ENCODE measurements at places on chromosomes 1 and 21. TPM values are rescaled to one million over a fixed set of nuclear protein-coding genes. Genes with fewer than 3 reads are reported as not detected.

GRCh38 chr1:96968983-96969382, 247.4 kb downstream of the PTBP2 start:
- peaks cover 8% of the 10 kb centered on the region for H3K4me1 ChIP-seq
- H3K4me3 ChIP-seq: no peak overlapping the region
- H3K27ac ChIP-seq: no peak overlapping the region
- no peaks in the 10 kb centered on the region for H3K27me3 ChIP-seq
- no peaks in the 10 kb centered on the region for H3K36me3 ChIP-seq

- H3K4me1 ChIP-seq: peaks cover 7% of the 10 kb centered on the region
- no peak for DNase-seq
- H3K36me3 ChIP-seq: no peaks in the 10 kb centered on the region
- peak overlapping the region; percentile 8 for H3K27ac ChIP-seq
Measured at GRCh38 chr1:185535621-185536020, 198.6 kb upstream of the HMCN1 start.

Gene COA6
- 114 TPM for total RNA-seq

GRCh38 chr1:169941982-169942830, 48.5 kb upstream of the SCYL3 start:
- peak overlapping the region; percentile 44 for H3K27ac ChIP-seq
- peaks cover 14% of the 10 kb centered on the region for H3K4me1 ChIP-seq
- H3K4me3 ChIP-seq: peak overlapping the region; percentile 4
- H3K27me3 ChIP-seq: no peaks in the 10 kb centered on the region
- peak; percentile 33 for DNase-seq

- H3K27ac ChIP-seq: peak overlapping the region; percentile 35
- no peaks in the 10 kb centered on the region for H3K27me3 ChIP-seq
- DNase-seq: peak; percentile 56
- H3K36me3 ChIP-seq: peaks cover 49% of the 10 kb centered on the region
- peaks cover 9% of the 10 kb centered on the region for H3K4me1 ChIP-seq
Measured at GRCh38 chr1:27332536-27333281, 9.1 kb upstream of the SYTL1 start.

DNA sequence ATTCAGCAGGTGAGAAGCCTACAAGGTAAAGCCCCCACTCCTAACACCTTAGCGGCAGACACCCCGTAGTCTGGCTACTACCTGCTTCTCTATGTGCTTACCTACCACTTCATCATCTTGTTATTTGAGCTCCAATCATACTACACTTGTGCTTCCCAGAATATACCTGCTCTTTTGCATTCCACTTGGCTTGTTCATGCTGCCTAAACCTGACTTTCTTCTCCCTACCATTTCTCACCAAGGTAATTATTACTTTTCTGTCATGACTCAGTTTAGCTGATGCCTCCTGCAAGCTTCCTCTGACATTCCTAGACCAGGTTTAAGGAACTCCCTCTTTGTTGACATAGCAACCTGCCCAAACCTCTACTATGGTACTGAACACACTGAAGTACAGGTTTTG, 495.6 kb upstream of the C1orf87 start:
- no peaks in the 10 kb centered on the region for H3K36me3 ChIP-seq
- H3K27ac ChIP-seq: no peak overlapping the region
- peaks cover 36% of the 10 kb centered on the region for H3K4me1 ChIP-seq
- H3K4me3 ChIP-seq: no peak overlapping the region
- H3K27me3 ChIP-seq: no peaks in the 10 kb centered on the region
- DNase-seq: no peak

DNA sequence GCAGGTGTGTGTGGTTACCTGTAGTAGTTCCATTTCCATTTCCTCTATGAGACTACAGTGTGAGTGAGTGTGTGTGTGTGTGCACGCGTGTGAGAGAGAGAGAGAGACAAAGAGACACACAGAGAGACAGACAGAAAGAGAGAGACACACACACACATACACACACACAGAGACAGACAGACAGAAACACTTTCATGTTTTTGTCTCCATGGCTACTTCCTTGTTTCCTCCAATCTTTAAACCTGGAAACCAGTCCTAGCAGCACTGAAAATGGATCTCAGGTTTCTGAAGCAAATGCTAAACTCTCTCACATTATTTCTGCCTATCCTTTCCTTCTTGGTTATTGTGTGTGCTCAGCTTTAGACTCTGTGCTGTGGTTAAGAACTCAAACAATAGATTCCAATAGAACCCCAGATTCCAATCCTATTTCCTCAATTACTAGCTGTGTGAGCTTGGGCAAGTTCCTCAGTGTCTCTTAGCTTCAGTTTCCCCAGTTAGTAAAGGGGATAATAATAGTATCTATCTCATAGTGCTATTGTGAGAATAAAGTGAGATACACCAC, 22.4 kb upstream of the ABCD3 start:
- H3K27me3 ChIP-seq: peaks cover 12% of the 10 kb centered on the region
- H3K27ac ChIP-seq: peak overlapping the region; percentile 74
- no peaks in the 10 kb centered on the region for H3K4me1 ChIP-seq
- H3K36me3 ChIP-seq: no peaks in the 10 kb centered on the region
- H3K4me3 ChIP-seq: no peak overlapping the region
- no peak for DNase-seq

GRCh38 chr1:5742032-5742431, 250.2 kb downstream of the NPHP4 start:
- H3K4me3 ChIP-seq: no peak overlapping the region
- no peak for DNase-seq
- no peaks in the 10 kb centered on the region for H3K36me3 ChIP-seq
- peaks cover 6% of the 10 kb centered on the region for H3K4me1 ChIP-seq
- H3K27ac ChIP-seq: no peak overlapping the region

Gene SLFNL1
- total RNA-seq: 0.28 TPM

GRCh38 chr1:160325252-160325651, 17.8 kb downstream of the COPA start:
- H3K27me3 ChIP-seq: no peaks in the 10 kb centered on the region
- no peak overlapping the region for H3K4me3 ChIP-seq
- no peak for DNase-seq
- H3K27ac ChIP-seq: peak overlapping the region; percentile 61
- H3K4me1 ChIP-seq: no peaks in the 10 kb centered on the region

Gene USH2A
- total RNA-seq: not detected

DNA sequence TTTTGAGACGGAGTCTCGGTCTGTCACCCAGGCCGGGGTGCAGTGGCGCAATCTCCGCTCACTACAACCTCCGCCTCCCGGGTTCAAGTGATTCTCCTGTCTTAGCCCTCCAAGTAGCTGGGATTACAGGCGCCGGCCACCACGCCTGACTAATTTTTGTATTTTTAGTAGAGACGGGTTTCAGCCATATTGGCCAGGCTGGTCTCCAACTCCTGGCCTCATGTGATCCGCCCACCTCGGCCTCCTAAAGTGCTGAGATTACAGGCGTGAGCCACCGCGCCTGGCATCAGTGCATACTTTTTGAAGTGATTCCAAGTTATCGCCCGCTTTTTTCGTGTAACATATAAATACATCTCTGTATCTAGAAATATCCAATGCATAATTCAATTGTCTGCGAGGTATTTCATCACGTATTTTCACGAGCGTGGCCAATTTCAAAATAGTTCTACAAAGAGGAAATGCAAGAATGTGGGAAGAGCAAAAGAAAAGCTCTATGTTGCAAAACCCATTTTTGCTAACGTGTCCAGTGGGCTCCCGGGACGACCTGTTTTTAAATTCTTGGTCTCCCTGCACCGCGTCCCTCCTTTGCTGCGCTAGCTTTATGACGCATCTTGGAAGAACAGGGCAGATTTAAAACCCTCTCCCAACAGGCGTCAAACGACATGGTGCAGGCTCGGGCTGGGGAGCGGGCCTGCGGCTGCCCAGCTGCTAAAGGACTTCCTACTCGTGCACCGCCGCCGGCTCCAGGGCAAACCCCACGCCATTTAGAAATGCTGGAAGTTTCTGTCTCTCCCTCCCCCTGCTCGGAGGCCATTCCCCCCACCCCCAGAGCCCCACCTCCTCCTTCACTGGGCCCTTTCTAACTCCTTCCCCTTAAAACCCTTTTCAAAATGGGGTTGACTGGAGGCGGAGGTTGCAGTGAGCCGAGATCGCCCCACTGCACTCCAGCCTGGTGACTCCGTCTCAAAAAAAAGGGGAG, 923 bp upstream of the IFNGR2 start:
- H3K27ac ChIP-seq: peak overlapping the region; percentile 63
- H3K4me1 ChIP-seq: peaks cover 26% of the 10 kb centered on the region
- peaks cover 29% of the 10 kb centered on the region for H3K36me3 ChIP-seq
- H3K4me3 ChIP-seq: peak overlapping the region; percentile 66
- DNase-seq: peak; percentile 90

Gene OR2L3
- not detected for total RNA-seq

DNA sequence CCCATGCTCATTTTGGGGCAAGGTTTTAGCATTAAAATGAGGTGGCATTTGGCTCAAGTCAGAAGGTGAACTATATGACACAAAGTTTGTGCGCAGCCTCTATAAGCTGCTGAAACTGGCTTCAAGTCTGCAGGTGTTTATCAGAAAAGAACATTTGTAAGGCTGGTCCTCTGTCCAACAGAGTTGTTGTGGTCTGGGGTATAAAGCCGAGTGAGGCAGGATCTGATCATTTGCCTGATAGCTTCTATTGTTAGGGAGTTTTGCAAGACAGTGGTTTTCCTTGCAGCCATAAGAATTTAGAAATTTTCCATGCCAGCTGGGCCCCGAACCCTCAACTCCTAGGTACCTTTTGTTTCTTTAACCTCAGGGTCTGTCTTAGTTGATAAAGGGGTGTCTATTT, 130.8 kb downstream of the PGBD5 start:
- H3K27ac ChIP-seq: no peak overlapping the region
- peaks cover 44% of the 10 kb centered on the region for H3K27me3 ChIP-seq
- no peaks in the 10 kb centered on the region for H3K36me3 ChIP-seq
- no peaks in the 10 kb centered on the region for H3K4me1 ChIP-seq
- H3K4me3 ChIP-seq: no peak overlapping the region

- H3K36me3 ChIP-seq: peaks cover 54% of the 10 kb centered on the region
- DNase-seq: peak; percentile 52
- no peak overlapping the region for H3K27ac ChIP-seq
- H3K4me1 ChIP-seq: peaks cover 6% of the 10 kb centered on the region
- H3K27me3 ChIP-seq: no peaks in the 10 kb centered on the region
- H3K4me3 ChIP-seq: no peak overlapping the region
Measured at GRCh38 chr1:40774266-40774998, 9.2 kb upstream of the KCNQ4 start.

Gene DISP3
- 0.09 TPM for total RNA-seq

Gene CD34
- total RNA-seq: 0.52 TPM

DNA sequence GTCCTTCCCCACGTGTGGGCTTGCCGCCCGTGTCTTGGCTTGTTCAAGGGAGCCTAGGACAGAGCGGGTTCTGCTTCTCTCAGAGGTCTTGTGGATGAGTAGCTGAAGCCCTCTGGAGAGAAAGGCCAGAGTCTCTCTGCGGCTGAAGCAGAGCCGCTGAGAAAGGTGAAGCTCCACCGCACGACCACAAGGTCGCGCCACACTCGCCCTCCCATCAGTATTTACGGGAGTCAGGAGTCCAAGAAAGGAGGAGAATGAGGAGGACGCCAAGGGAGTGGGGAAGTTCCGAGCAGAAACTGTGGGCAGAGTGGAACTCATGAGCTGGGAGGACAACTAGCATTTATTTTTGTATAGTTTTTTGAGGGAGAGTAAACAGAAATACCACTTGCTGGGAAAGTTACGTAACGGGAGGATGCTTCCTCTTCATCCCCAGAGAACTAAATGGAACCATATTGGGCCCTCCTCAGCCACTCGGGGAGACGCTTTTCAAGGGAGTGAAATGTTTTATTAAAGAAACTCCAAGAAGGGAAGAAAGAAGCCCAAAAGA, 51.6 kb upstream of the HAO2 start:
- H3K4me1 ChIP-seq: no peaks in the 10 kb centered on the region
- no peak overlapping the region for H3K27ac ChIP-seq

- H3K4me1 ChIP-seq: peaks cover 6% of the 10 kb centered on the region
- no peak overlapping the region for H3K4me3 ChIP-seq
- H3K27ac ChIP-seq: no peak overlapping the region
- peaks cover 46% of the 10 kb centered on the region for H3K27me3 ChIP-seq
Measured at GRCh38 chr1:228469413-228470162, 17.6 kb upstream of the RNF187 start.

Gene OSBPL9
- 51.7 TPM for total RNA-seq

DNA sequence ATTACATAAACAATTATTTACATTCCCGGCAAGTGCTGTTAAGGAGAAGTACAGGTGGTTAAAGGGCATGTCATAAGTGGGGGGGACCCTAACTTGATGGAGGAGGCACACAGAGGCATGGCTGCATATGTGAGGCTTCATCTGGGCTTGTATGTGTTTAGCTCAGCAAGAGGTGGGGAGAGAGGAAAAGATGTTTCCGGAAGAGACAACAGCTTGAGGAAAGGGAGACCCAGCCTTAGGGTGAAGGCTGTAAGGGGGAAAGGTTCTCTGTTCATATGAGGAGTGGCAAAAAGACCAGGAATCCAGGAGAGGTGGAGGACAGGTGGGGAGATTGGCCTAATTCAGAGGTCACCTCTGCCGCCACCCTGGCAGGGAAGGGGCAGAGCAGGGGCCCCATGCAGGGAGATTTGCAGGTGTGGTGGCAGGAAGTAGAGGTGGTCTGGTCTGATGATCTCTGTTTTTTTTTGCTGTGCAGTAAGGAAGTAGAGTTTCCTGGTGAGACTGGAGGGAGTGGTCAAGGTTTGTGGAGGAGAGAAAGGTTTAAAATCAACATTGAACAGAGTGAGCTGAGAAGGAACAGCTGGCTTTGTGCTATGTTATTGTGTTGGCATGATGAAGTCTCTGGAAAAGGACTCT, 9.0 kb downstream of the TRAF5 start:
- H3K27ac ChIP-seq: no peak overlapping the region
- no peak for DNase-seq
- peaks cover 22% of the 10 kb centered on the region for H3K4me1 ChIP-seq
- H3K27me3 ChIP-seq: no peaks in the 10 kb centered on the region
- H3K36me3 ChIP-seq: no peaks in the 10 kb centered on the region
- no peak overlapping the region for H3K4me3 ChIP-seq

Gene CD1B
- total RNA-seq: not detected

DNA sequence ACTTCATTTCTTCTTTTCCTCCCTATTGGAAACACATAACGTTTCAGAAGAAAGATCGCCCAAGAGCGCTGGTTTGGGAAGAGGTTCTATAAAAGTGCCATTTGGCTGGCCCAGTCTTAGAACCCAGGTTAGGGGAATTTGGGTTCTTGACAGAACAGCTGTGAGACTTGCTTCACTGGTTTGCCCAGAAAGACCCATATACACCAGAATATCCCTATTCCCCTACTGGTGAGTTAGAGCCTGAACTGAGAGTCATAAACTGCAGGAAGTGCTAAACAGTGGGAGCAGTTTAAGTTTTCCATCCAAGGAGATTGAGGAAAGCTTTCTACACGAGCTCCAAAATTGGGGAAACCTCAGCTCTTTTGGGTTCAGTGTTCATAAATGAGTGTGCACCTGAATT, 275.2 kb downstream of the VAV3 start:
- H3K36me3 ChIP-seq: peaks cover 6% of the 10 kb centered on the region
- H3K27ac ChIP-seq: peak overlapping the region; percentile 90
- peak overlapping the region; percentile 79 for H3K4me3 ChIP-seq
- H3K4me1 ChIP-seq: peaks cover 42% of the 10 kb centered on the region
